Stimulated activated CD8-positive, alpha-beta memory T cell treated with anti-CD3 and anti-CD28 coated beads, Interleukin-7, amount 100 ng/mL, for 48 hours (primary cell): ENCODE measurements at places on chromosomes 13 and 19.

- DNase-seq, result no peak
These were observed 1.4 kb downstream of the NKPD1 start for GRCh38 chr19:45159210-45159970.

DNA sequence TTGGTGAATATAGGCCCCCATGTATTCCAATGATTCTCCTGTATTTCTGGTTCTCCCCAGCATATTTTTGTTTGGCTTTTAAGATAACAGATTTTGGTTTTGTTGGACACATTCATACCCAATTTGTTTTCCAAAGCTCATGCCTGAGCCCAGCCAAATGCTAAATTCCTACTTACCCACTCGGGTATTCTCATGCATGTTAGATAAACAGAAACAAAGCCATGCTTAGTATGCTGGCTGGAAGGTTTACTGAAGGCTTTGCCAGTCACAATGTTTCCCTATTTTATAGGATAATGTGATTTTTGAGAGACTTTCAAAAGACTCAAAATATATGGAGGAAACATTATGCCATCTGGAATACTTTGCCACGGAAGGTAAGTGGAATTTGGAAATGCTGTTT, 206.8 kb downstream of the ATP8A2 start:
- no peak for DNase-seq

GRCh38 chr19:43690444-43690843, 20.5 kb upstream of the PLAUR start:
- no peak for DNase-seq

DNA sequence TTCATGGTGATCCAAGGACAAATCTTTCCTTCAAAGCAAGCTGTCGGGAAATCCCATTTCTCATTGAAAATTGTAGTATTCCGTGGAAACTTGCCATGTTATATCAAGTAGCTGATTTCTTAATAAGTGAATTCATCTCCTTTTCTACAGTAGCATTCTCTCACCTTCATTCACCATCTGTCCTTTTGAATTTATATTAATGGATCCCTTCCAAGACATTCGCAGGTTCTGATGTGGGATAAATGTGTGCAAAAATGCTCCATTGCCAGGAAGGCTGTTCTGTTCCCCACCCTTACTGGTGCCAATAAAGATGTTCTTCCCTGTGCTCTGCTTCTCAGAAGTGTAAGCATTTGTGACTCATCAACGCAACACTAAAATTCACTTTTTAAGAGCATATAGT, 36.2 kb downstream of the AMER2 start:
- no peak for DNase-seq

DNA sequence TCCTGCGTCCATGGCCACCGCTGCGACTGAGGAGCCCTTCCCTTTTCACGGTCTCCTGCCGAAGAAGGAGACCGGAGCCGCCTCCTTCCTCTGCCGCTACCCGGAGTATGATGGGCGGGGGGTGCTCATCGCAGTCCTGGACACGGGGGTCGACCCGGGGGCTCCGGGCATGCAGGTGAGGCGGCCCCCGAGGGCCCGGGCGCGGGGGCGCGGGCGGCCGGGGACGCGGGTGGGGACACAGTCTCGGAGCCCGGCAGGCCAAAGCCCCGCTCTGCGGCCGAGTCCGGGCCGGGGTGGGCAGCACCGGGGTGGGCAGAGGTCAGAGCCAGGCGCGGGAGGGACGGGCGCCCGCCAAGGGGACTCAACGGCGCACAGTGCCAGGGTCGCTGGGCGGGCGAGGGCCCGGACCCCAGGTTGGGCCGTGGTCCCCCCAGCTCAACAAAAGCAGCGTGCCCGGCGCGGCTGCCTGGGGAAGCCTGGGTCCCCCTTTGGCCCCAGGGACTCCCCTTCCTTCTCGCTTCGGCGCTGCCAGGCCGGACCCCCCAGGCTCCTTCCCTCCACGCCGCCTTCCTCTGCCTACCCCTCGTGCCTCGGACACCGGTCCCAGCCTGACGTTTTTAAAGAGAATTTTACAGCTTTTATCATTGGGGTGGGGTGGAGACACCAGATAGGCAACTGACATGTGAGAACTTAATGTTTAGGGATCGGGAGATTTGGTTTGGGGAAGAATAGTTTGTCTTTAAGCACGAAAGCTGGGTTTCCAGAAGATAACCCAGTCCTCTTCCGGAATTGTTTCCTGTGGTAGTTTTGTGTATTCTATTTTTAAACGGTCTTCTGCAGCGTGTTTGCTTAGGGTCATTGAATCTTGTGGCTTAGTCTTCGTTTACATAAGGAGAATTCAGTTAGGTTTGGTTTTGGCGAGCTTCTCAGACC, 509 bp downstream of the TPP2 start:
- no peak for DNase-seq

- DNase-seq, result no peak
These were observed 62.9 kb upstream of the KLF2 start for GRCh38 chr19:16261584-16262368.

DNA sequence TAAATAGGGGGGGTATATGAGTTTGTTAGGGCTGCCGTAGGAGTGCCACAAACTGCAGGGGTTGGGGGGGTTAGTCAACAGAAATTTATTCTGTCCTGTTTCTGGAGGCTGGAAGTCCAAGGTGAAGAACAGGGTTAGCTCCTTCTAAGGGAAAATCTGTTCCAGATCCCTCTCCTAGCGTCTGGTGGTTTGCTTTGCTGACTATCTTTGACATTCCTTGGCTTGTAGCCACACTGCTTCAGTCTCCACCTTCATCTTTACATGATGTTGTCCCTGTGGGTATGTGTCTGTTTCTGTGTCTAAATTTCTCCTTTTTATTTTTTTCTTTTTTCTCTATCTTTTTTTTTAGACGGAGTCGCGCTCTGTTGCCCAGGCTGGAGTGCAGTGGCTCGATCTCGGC, 8.1 kb upstream of the ICAM1 start:
- no peak for DNase-seq

DNA sequence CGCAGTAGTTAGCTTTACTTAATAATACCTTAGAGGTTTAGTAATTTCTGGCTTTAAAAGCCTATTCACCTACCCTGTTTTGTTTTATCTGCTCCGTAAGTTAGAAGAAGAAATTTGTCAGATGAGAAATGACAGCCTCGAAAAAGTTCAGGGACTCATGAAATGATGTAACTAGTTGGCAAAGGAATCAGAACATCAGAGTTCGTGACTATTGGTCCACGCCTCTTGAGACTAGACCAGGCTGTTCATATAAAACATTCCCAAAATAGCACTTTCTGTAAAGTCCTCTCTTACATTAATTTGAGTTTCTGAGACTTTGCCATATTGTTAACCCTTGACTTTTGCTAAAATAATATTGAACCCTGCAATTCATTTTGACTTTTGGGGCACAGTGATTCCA, 92.0 kb downstream of the HS6ST3 start:
- DNase-seq, result no peak

DNA sequence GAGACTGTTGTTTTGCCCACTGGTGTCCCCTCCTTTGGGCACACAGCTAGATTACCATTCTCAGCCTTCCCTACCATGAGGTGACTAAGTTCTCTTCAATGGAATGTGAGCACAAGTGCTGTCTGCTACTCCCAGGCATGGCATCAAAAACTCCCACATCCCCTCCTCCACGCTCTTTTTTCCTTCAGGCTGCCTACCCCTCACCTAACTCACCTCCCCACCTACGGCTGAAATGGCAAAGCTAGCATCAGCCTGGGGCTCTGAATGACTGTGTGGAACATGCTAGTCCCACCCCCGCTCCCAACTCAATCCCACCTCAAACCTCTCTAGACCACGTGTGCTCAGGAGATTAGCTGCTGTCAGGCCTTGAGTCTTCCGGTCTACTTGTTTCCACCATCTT, 512.2 kb downstream of the DIAPH3 start:
- DNase-seq, result no peak
